Left kidney (tissue), 8 donors: ENCODE measurements at places on chromosomes 2 and 18. TPM values are rescaled to one million over a fixed set of nuclear protein-coding genes. Genes with fewer than 3 reads are reported as not detected.

DNA sequence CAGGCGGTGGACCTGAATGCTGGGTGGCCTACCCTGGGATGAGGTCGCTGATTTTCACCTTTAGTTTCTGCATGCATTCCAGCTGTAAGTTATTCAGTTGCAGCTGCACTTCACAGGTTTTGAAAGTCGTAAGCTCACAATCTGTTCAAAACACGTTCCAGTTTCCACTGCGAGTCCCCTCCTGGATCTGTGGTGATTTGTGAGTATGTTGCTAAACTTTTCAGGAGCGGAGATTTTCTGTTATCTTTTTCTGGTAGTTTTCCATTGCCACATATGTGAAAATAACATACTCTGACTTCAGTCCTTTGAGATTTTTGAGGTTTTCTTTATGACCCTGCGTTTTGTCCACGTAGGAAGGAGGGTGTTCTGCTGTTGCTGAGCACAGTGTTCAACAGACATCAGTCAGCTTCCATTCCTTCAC is 102.1 kb downstream of the SNTG2 start:
- peak; percentile 44 for DNase-seq

DNA sequence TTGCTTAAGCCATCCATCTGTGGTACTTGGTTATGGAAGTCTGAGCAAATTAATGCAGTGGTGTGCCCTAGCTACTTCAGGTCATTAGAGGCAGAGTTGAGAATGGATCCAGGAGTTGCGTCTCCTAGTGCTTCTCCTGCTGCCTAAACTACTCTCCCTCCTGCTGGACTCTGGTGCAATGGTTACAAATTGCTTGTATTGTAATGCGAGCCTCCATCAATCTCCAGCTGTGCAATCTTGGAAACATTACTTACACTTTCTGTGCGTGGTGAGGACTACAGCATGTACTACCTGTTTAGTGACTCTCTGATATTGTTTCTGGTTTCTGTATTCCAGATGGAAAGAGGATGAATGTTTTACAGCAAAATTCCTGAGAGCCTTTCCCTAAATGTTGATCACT is 119.0 kb upstream of the CYRIA start:
- DNase-seq = no peak

DNA sequence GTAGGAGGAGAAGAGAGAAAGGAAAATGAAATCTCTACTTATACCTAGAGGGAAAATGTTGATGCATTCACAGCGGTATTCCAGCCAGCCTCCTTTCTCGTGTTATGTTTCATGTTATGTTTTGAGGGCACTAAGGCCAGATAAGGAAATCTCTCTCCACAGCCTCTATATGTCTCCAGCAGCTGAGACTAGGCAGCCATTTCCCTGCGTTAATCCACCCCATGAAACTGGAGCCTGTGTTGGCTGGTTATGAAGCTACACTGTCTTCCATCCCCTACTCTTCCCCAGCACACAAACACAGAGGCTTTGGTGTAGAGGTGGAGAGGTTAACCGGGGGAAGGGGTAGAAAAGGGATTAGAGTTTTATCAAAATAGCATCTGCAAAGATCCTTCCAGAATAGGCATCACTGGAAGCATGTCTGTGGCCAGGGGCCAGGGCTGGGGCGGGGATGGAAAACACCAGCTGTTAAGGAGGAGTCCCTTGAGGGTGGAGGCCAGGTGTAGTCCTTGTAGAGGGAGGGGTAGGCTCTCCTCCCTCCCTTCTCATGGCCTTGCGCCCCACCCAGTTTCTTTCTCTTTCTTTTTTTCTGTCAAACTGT is 100.9 kb upstream of the TNP1 start:
- no peak for DNase-seq

- DNase-seq = no peak
These were observed 43.4 kb upstream of the NEUROD1 start for GRCh38 chr2:181723731-181724130.

KCNJ13 gene
- 3.3 TPM for polyA plus RNA-seq

DNA sequence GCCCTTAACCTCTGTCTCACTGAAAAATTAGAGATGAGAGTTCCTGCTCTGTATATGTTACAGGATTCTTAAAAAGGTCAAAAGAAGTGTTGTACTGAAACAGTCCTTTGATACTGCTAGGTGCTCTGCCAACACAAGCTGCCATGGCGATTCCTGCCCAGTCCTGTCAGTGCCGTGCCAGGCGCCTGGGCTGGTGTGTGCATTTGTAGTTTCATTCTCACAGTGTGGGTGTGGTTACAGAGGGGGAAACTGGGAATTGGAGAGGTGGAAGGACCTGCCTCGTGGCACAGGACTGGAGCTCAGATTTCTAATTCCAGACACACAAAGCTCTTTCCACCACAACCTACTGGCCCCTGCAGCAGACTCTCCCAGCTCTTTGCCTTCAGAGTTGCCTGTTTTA is 122.3 kb upstream of the RAB6C start:
- no peak for DNase-seq

DNA sequence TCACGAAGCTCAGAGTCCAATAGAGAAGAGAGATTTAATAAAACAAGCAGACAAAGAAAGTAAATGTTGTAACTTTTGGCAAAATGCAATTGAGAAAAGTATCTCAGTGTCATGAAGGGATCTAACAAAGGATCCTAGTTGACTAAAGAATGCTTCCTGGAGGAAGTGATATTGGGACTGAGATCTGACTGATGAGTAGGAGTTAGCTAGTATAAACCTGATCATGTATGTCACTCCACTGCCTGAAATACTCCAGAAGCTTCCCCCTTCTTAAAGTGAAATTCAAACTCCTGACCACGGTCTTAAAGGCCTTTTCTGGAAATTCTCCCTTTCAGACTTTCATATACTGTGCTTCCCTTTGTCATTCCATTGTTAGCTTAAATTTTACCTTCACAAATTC is 1102.4 kb upstream of the ZEB2 start:
- DNase-seq = no peak

DNA sequence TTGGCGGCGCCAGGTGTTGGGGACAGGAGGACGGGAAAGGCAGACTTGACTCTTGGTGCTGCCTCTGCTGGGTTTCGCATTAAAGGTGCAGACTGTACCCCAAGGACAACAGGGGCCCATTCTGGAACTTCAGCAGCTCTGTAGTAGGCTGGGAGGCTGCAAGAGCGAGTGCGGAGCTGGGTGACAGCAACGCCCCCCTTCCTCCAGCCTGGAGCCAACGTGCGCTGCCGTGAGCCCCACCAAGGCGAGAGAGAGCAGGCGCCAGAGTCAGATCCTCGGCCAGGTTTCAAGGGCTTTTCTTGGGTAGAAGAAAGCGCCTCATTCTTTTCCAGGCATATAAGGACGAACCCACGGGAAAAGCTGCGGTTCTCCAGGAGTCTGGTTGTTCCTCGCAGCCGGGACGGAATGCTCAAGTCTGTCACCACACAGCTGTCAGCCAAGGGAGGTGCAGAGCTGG is 1.9 kb downstream of the DOK6 start:
- peak; percentile 18 for DNase-seq

TMEM178A gene
- polyA plus RNA-seq = 102 TPM

REG1B gene
- not detected for polyA plus RNA-seq

DNA sequence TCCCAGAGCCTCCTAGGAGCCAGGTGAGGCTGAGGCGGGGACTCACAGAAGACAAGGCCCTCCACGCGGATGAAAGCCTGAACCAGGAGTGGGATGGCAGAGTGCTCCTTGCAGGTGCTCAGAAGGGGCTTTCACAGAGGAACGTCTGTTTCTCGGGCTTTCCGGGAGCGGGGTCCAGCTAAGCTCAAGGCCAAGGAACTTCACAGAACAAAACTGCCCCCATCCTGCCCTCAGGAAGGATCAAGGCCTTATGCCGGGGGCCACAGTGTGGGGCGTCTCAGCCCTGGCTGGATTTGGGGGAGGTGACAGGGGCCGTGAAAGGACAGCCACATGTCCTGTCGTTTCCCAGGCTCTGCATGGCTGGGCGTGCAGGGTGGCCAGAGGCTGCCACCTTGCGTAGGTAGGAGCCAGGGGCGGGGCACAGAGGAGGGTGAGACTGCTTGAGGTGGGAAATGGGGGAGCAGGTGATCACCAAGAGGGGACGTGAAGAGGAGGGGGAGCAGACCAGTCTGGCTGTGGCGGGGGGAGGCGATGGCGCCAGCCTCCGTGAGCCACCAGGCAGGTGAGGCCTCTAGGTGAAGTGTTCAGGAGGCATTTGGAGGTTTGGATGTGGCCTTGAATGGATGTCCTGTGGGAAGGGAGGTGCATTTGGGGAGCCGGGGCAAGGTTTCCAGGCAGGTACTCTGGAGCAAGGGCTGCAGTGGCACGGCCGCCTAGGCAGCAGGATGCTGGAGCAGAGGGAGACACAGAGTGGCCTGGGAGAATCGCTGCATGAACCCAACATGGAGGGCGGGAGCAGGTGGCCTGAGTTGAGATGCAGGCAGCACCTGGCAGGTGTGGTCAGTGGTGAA is 79.1 kb downstream of the TWIST2 start:
- no peak for DNase-seq

DNA sequence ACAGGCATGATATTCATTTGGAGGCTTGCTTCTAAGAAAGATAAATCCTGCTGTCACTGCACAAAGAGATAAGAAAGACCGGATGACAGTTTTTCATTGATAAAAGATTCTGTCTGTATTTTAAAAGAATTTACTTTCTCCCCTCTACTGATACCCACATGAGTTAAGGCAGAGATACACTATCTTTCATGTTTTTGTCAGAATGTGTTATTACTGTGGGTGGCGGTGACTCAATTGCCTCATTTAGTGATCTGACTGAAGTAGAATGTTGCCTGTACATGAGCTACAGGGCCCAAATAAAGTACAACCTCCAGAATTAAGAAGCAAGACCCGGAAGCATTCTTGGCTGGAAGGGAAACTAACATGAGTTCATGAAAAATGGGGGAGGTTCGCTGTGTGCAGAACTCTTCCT is 480.0 kb downstream of the SLC4A3 start:
- no peak for DNase-seq

STARD6 gene
- polyA plus RNA-seq = not detected

DNA sequence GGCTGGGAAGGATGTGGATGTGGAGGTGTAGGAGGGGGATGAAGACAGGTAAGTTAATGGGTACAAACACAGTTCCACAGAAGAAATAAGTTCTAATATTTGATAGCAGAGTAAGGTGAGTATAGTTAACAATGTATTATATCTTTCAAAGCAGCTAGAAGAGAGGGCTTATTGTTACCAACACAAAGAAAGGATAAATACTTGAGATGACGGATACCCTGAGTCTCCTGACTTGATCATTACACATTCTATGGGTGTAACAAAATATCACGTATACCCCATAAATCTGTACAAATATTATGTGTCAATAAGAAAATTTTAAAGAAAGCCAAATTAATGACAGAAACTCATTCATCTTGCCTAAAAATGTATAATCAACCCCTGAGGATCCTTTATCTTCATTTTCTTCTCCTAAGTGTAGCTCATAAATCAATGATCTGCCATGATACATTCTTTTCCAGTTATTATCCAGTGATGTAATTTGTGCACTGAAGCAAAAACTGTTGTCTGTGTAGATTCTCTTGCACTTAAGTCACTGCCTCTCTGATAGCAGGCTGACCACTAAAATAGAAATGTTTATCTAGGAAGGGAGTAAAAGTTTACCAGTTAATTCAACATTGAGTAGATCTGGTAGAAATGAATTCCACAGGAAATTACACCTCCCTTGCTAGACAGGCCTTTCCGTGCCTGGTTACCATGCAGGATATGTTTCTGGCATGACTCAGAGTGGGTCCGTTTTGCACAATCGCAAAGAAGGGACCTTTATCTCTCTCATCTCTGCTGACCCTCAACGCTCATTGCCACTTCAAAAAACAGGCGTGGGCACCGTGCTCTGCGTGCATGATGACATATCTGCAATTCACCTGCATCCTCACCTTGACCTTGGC is 249.7 kb upstream of the NCKAP5 start:
- DNase-seq = no peak

DNA sequence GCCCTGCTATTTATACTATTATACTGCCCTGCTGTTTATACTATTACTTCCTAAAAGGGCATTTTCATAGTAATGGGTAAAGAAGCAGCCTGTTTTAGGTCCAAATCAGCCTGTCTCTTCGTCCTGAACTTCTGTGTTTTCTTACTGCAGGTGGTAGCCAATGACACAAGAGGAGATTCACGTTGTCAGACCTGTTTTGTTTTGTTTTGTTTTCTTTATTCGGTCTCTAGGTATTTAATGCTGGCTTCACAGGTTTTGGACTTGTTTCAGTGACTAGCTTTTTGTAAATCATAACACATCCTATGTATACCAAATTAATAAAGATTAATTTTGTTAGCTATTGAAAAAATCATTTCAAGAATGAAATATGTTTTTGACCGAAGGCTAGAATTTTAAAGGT is 116.4 kb downstream of the MAP3K20 start:
- no peak for DNase-seq

- no peak for DNase-seq
These were observed 57.4 kb upstream of the GRB14 start for GRCh38 chr2:164678631-164679149.

TBR1 gene
- 0.03 TPM for polyA plus RNA-seq

ANKMY1 gene
- polyA plus RNA-seq = 13.5 TPM

ID2 gene
- 306 TPM for polyA plus RNA-seq

GRCh38 chr2:212644195-212644837 is 105.7 kb upstream of the ERBB4 start:
- DNase-seq = no peak

DNA sequence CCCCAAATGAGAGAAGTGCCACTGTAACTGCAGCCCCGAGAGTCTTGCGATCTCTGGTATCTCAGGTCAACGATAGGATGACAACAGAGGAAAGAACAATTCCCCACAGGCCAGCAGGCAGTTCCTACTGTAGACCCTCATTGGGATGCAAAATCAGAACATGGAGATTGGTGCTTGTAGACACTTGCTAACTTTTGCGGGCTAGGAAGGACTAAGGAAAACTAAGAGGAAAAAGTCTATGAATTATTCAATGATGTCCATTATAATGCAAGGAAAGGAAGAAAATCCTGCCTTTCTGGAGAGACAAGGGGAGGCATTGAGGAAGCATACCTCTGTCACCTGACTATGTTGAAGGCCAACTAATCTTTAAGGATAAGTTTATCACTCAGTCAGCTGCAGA is 51.9 kb upstream of the CWC22 start:
- DNase-seq = no peak

GRCh38 chr2:197247083-197247482 is 63.5 kb downstream of the ANKRD44 start:
- no peak for DNase-seq

CNGA3 gene
- polyA plus RNA-seq = not detected

ACOXL gene
- polyA plus RNA-seq = 1.1 TPM

AMER3 gene
- 0.03 TPM for polyA plus RNA-seq

DNA sequence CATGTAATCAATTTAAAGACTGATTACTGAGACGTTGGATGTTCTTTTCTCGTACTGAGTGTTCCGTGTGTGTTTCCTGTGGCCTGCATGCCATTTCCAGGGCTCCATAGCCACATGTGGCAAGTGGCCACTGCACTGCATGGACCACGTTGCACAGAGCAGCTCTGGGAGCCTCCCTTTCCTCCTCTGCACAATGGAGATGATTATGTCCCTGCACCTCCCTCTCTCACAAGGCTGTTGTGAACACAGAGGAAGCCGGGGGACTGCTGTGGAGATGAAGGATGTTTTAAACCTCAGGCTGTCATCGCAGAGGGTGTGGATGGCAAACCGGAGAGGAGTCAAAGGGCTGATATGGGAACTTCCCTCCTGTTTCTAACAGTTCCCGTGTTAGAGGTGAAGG is 87.7 kb downstream of the TGOLN2 start:
- DNase-seq = no peak

GRCh38 chr2:19854596-19855541 is 46.9 kb downstream of the TTC32 start:
- DNase-seq = no peak

- DNase-seq = no peak
These were observed 56.9 kb upstream of the GYPC start for GRCh38 chr2:126599062-126599461.
